Testis (tissue), 5 donors: ENCODE measurements at places on chromosomes 3 and 15. TPM values are rescaled to one million over a fixed set of nuclear protein-coding genes. Genes with fewer than 3 reads are reported as not detected.

GRCh38 chr3:3708769-3709115 is 90.5 kb upstream of the LRRN1 start:
- DNase-seq = no peak
- H3K27ac ChIP-seq = no peak overlapping the region
- H3K27me3 ChIP-seq = no peaks in the 10 kb centered on the region
- no peaks in the 10 kb centered on the region for H3K36me3 ChIP-seq
- H3K4me3 ChIP-seq = no peak overlapping the region

- no peak overlapping the region for H3K27ac ChIP-seq
- H3K27me3 ChIP-seq = no peaks in the 10 kb centered on the region
- no peak for DNase-seq
- no peak overlapping the region for H3K4me3 ChIP-seq
These were observed 75.5 kb downstream of the MRPL46 start for GRCh38 chr15:88391700-88392099.

GRCh38 chr15:42068601-42069000 is 25.8 kb downstream of the PLA2G4D start:
- H3K4me3 ChIP-seq = no peak overlapping the region
- no peaks in the 10 kb centered on the region for H3K36me3 ChIP-seq
- H3K4me1 ChIP-seq = no peaks in the 10 kb centered on the region
- no peaks in the 10 kb centered on the region for H3K27me3 ChIP-seq
- H3K27ac ChIP-seq = no peak overlapping the region

DNA sequence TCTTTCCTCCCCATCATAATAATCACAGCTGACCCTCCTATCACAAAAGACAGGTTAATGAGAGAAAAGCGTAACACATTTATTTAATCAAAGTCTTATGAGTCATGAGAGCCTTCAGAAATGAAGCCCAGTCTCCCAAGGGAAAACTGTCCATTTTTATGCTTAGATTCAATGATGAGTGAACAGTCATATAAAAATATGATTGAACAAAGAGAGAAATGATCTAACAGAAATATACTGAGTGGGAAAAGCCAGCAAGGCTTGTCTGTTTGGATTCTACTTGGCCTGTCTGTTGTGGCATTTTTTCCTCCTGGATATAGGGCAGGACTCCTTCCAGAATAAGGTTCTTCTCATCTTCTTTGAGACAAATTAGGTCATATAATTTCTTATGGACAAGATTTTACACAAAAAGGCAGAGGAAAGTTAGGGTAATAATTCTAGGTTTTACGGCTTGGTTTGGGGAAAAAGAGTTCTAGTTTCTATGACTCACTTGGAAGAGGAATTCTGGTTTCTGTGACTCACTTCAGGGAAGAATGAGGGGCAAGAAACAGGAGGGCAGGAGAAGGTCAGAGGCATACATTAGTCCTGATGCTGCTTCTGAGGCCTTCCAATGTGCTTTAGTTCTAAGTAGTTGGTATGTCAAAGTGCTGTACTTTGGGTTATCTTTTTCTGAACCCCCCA is 534.2 kb downstream of the ZIC1 start:
- H3K4me1 ChIP-seq = no peaks in the 10 kb centered on the region
- H3K27me3 ChIP-seq = no peaks in the 10 kb centered on the region
- no peak overlapping the region for H3K27ac ChIP-seq

DNA sequence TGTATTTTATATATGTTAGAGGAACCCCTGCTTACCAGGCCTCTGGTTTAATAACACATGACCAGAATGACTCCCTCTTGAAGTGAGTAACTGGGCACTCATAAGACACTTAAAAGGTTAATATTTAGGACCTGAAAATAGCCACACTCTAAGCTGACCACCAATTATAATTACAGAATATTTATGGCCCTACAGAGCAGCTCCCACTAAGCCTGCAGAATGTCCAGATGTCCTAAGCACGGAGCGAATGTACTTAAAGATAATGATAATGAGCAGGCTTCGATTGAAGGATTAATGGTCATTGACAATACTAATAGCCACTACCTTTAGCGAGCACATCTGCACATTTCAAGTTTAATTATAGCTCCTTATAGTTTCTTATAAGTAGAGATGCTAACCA is 22.8 kb upstream of the KCTD6 start:
- DNase-seq = no peak
- H3K27me3 ChIP-seq = no peaks in the 10 kb centered on the region
- H3K27ac ChIP-seq = no peak overlapping the region
- no peak overlapping the region for H3K4me3 ChIP-seq
- H3K36me3 ChIP-seq = no peaks in the 10 kb centered on the region
- no peaks in the 10 kb centered on the region for H3K4me1 ChIP-seq

DNA sequence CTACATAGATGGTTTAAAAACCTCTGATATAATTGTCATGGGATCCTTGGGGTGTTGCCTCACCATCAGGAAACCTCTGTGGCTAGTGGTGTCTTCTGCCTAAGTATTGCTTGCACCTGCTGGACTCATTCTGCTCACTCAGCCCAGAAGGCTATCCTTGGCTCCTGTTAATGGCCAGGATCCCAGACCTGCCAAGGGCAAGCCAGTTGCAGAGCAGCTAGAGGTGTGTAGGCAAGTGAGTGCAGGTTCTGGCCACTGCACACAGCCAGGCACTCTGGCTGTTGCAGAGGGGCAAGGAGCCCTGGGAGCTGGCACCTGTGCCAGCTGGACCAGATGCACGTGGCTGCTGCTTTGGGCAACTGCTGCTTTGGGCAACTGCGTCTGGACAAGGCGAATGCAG is 1125.8 kb downstream of the SI start:
- DNase-seq = no peak
- no peaks in the 10 kb centered on the region for H3K4me1 ChIP-seq
- no peaks in the 10 kb centered on the region for H3K27me3 ChIP-seq
- H3K36me3 ChIP-seq = no peaks in the 10 kb centered on the region

- no peaks in the 10 kb centered on the region for H3K27me3 ChIP-seq
- no peaks in the 10 kb centered on the region for H3K36me3 ChIP-seq
- H3K4me1 ChIP-seq = no peaks in the 10 kb centered on the region
- no peak overlapping the region for H3K27ac ChIP-seq
These were observed 80.6 kb downstream of the ULK4 start for GRCh38 chr3:41881233-41881821.

- H3K27me3 ChIP-seq = peaks cover 3% of the 10 kb centered on the region
- H3K27ac ChIP-seq = no peak overlapping the region
- H3K36me3 ChIP-seq = no peaks in the 10 kb centered on the region
- H3K4me3 ChIP-seq = no peak overlapping the region
- DNase-seq = no peak
- H3K4me1 ChIP-seq = peaks cover 5% of the 10 kb centered on the region
These were observed 1.6 kb upstream of the SHOX2 start for GRCh38 chr3:158107605-158108444.

DNA sequence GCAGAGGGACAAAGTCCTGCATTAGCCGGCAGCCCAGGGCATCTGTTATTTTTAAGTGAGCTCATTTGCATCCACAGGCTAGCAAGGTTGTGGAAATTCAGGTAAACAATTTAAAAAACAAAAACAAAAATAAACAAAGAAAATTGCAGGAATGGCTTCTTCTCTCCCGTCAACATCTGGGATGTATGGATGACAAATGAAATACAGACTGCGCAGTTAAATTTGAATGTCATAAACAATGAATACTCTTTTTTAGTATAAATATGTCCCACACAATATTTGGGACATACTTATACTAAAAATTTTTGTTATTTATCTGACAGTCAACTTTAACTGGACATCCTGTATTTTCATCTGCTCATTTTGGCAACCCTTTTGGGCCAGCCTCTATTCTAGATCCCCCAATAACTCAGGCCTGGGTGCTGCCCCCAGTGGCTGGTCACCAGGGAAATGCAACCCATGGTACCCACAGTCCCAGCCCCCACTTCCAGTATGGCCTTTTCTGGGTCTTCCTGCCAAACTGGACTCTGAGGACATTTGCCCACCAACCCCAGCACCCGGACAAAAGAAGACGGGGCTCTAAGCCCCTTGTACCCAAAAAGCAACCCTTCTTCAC is 12.7 kb downstream of the GRM2 start:
- H3K27ac ChIP-seq = no peak overlapping the region
- no peaks in the 10 kb centered on the region for H3K36me3 ChIP-seq
- H3K4me3 ChIP-seq = no peak overlapping the region
- DNase-seq = no peak
- H3K4me1 ChIP-seq = no peaks in the 10 kb centered on the region
- H3K27me3 ChIP-seq = no peaks in the 10 kb centered on the region

DNA sequence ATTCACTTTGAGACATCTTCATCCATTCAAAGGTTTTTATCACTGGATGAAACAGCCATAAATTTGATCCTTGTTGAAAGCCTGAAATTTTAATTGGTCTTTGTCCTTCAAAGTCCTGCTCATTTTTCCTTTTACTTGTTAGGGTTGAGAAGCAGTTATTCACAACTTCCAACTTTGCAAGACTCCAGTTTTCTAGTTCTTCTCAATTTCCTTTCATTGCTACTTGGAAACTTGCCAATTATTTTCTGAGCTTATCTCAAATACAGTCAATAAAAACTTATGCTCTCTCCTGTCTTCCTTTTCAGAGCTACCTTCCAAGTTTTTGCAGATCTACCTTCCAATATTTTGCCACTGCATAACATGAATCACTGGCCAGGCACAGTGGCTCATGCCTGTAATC is 23.7 kb upstream of the CD276 start:
- DNase-seq = no peak
- H3K4me3 ChIP-seq = no peak overlapping the region
- H3K4me1 ChIP-seq = no peaks in the 10 kb centered on the region
- no peaks in the 10 kb centered on the region for H3K27me3 ChIP-seq
- H3K27ac ChIP-seq = no peak overlapping the region
- no peaks in the 10 kb centered on the region for H3K36me3 ChIP-seq

GRCh38 chr15:62469478-62469873 is 304.4 kb upstream of the C2CD4B start:
- no peaks in the 10 kb centered on the region for H3K36me3 ChIP-seq
- no peak for DNase-seq
- no peak overlapping the region for H3K4me3 ChIP-seq
- H3K27ac ChIP-seq = no peak overlapping the region

DNA sequence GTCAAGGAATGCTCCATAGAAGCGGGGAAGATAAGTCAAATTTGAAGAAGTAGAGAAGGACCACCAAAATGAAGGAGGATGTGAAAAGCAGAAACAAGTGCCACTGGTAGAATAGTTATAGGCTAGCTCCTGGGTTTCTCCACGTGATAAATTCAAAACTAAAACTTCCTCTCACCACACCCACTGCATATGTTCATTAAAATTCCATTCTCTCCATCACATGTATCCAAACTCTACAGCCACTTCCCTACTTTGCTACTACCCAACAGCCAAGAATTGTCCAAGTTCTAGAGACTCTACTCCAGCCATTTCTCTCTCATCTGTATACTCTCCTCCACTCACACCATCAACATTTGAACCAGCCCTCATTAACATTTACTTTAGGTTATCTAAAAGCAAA is 60.5 kb downstream of the COL8A1 start:
- no peaks in the 10 kb centered on the region for H3K27me3 ChIP-seq
- H3K36me3 ChIP-seq = no peaks in the 10 kb centered on the region
- no peak overlapping the region for H3K4me3 ChIP-seq

- H3K36me3 ChIP-seq = no peaks in the 10 kb centered on the region
- H3K4me1 ChIP-seq = peaks cover 12% of the 10 kb centered on the region
- H3K4me3 ChIP-seq = peak overlapping the region; percentile 35
- peak overlapping the region; percentile 54 for H3K27ac ChIP-seq
- peak; percentile 62 for DNase-seq
- H3K27me3 ChIP-seq = no peaks in the 10 kb centered on the region
These were observed 15.5 kb upstream of the ONECUT1 start for GRCh38 chr15:52805351-52806283.

- no peaks in the 10 kb centered on the region for H3K27me3 ChIP-seq
- H3K4me3 ChIP-seq = no peak overlapping the region
- peak overlapping the region; percentile 66 for H3K27ac ChIP-seq
- H3K36me3 ChIP-seq = no peaks in the 10 kb centered on the region
- no peak for DNase-seq
- H3K4me1 ChIP-seq = peaks cover 2% of the 10 kb centered on the region
These were observed 600.8 kb downstream of the FOXP1 start for GRCh38 chr3:70982700-70983140.

DNA sequence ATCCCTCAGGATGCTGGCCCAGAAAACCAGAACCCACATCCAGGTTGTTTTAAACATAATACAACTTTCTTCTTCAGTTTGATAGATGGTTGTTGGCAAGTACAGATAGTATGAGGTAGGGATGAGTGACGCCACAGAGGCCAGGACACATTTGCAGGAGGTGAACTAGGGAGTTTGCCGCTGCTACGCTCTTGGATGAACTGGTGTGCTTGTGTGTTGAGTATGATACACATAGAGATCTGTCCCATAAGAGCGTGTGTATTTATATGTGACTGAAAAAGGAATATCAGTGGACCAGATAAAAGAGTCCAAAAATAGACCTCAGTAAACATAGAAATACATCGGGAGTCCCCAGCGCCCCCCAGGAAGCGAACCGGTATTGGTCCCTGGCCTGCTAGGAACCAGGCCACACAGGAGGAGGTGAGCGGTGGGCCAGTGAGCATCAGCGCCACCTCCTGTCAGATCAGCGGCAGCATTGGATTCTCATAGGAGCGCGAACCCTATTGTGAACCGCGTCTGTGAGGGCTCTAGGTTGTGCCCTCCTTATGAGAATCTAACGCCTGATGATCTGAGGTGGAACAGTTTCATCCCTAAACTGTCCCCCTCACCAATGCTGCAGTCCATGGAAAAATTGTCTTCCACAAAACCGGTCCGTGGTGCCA is 98.1 kb downstream of the LRRK1 start:
- H3K27ac ChIP-seq = no peak overlapping the region
- H3K36me3 ChIP-seq = no peaks in the 10 kb centered on the region
- no peaks in the 10 kb centered on the region for H3K27me3 ChIP-seq
- no peak overlapping the region for H3K4me3 ChIP-seq
- peak; percentile 14 for DNase-seq

- H3K4me1 ChIP-seq = peaks cover 54% of the 10 kb centered on the region
- H3K4me3 ChIP-seq = no peak overlapping the region
- H3K27ac ChIP-seq = peak overlapping the region; percentile 71
- no peaks in the 10 kb centered on the region for H3K27me3 ChIP-seq
- DNase-seq = no peak
These were observed 244.2 kb downstream of the PTPRG start for GRCh38 chr3:61805510-61806080.

- peak; percentile 49 for DNase-seq
- H3K4me1 ChIP-seq = peaks cover 10% of the 10 kb centered on the region
- H3K36me3 ChIP-seq = no peaks in the 10 kb centered on the region
- no peak overlapping the region for H3K27ac ChIP-seq
These were observed 294.0 kb downstream of the RORA start for GRCh38 chr15:60935130-60935529.

GRCh38 chr3:67614195-67614594 is 40.2 kb downstream of the SUCLG2 start:
- no peaks in the 10 kb centered on the region for H3K4me1 ChIP-seq
- no peak overlapping the region for H3K4me3 ChIP-seq
- no peak for DNase-seq
- no peak overlapping the region for H3K27ac ChIP-seq
- no peaks in the 10 kb centered on the region for H3K27me3 ChIP-seq

GRCh38 chr15:65110676-65111292 is 4.2 kb downstream of the UBAP1L start:
- H3K4me3 ChIP-seq = no peak overlapping the region
- no peak overlapping the region for H3K27ac ChIP-seq
- DNase-seq = no peak
- H3K27me3 ChIP-seq = no peaks in the 10 kb centered on the region

GRCh38 chr15:40775007-40775406 is 5.2 kb downstream of the C15orf62 start:
- H3K4me1 ChIP-seq = no peaks in the 10 kb centered on the region
- H3K4me3 ChIP-seq = no peak overlapping the region
- no peak for DNase-seq

B3GNT5 gene
- 18.3 TPM for polyA plus RNA-seq

AADAC gene
- 0.25 TPM for polyA plus RNA-seq

GOLGA6D gene
- 13.3 TPM for polyA plus RNA-seq

CATSPER2 gene
- polyA plus RNA-seq = 59.0 TPM

OXTR gene
- polyA plus RNA-seq = 0.58 TPM

MYO5C gene
- polyA plus RNA-seq = 9.3 TPM

STXBP5L gene
- polyA plus RNA-seq = 2.3 TPM

TRH gene
- polyA plus RNA-seq = 1.8 TPM

TEX55 gene
- 176 TPM for polyA plus RNA-seq
